GM04504 (cell line): ENCODE measurements at places on chromosomes 3 and 15.

GRCh38 chr15:58415636-58416035, 16.2 kb upstream of the LIPC start:
- no peak for DNase-seq

GRCh38 chr3:71391361-71391760, 192.2 kb downstream of the FOXP1 start:
- no peak for DNase-seq

GRCh38 chr3:43922374-43922773, 231.6 kb downstream of the ABHD5 start:
- no peak for DNase-seq

DNA sequence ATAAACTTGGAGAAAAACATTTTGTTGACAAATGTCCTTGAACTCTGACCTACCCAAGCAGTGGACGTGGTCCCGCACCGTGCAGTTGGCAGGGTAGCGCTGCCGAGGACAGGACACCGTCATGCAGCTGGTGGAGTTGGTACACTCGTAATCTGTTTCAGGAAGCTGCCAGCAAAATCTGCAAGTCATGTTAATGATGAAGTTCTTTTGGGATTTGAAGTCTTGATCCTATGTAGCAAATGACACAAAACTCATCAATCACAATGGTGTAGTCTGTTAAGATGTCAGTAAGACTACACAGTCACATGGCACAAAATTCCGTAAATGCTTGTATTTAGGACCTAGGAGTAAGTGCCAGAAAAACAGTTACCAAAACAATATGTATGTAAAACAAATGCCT, 5.5 kb downstream of the TM2D3 start:
- no peak for DNase-seq

DNA sequence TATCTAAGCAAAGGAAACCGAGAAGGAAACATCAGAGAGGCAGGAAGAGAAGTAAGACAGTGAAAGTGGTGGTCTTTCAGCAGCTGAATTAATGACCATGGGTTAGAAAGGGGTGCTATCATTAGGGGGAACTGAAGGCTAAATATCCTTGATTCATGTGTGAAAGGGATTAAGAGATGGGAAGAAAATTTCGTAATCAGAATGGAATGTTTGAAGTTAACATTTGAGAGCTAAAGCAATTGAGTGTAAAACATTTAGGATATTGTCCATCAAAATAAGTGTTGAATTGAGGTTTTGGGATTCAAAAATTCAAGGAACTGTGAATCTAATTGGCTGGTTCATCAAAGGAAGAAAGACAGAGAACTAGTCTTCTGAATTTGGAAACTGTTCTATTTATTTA, 4.1 kb upstream of the ECT2 start:
- DNase-seq, result no peak
